ENCODE measurements at places on chromosomes 6 and 20.

DNA sequence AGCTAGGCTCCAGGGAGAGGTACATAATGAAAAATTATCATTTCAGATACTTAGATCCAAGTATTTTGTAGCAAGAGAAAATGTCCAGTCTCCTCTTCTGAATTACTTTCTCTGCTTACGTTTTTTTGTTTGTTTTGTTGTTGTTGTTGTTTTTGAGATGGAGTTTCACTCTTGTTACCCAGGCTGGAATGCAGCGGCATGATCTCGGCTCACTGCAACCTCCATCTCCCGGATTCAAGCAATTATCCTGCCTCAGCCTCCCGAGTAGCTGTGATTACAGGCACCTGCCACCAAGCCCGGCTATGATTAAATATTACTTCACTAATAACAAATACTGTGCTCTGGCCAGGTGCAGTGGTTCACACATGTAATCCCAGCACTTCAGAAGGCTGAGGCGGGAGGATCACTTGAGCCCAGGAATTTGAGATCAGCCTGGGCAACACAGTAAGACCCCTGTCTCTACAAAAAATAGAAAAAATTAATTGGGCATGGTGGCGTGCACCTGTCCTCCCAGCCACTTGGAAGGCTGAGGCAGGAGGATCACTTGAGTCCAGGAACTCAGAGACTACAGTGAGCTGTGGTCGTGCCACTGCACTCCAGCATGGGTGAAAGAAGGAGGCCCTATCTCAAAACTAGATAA is 155.0 kb upstream of the JARID2 start:
- no peak for DNase-seq

DNA sequence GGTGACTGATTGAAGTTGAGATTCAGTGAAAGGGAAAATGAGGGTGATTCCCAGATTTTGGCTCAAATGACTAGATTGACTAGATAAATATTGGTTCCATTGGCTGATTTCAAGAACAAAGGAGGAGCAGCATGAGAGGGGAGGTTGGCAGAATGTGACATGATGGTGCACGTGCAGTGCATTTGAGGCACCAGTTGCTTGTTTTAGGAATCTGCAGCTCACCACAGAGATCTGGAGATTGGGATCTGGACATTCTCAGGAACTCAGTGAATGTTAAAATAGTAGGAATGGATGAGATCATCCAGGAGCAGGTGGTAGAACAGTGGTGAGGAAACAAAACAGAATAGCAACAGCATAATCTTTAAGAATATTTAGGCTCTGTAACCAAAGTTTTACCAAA is 496.3 kb downstream of the DHX35 start:
- DNase-seq, result no peak

- DNase-seq, result no peak
Measured at GRCh38 chr20:23084845-23085365, 1.2 kb downstream of the CD93 start.

GRCh38 chr20:15889514-15890256 is 683.6 kb downstream of the KIF16B start:
- no peak for DNase-seq

GRCh38 chr6:3341467-3341866 is 82.7 kb downstream of the PSMG4 start:
- no peak for DNase-seq

DNA sequence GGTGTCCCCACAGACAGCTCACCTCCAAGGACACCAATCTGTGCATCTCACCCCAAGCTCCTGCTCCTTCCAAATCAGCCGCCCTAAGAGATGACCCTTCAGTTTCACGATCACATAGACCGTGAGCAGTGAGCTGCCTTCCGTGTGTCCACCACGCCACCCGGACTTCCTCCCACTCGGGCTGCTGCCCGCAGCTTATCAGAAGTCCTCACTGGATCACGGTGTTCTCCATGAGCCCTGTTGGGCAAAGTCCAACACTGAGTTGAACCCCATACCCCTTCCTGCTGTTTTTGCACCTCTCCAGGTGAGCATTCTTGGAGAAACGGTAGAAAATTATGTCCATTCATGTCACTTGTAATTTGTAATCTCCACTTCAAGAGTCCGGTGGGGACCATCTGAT is 234.4 kb downstream of the SMOC2 start:
- no peak for DNase-seq

- no peak for DNase-seq
Measured at GRCh38 chr6:6560909-6561308, 27.6 kb upstream of the LY86 start.

DNA sequence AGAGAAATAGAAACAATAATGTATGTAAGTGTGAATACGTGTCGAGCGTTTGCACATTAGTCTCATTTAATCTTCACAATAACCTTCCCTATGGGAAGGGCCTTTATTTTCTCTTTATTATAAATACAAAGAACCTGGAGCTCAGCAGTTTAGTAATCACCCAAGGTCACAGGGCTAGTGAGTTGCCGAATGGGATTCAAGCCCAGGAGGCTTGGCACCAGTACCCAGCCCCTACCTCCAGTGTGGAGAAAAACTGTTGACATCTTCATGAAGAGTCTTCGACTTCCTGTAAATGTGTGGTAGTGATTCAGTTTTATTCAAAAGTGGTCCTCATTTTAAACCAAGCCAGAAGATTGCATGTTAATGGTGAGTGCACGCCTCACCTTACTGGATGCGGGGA is 162.8 kb downstream of the SCML4 start:
- DNase-seq, result no peak

DNA sequence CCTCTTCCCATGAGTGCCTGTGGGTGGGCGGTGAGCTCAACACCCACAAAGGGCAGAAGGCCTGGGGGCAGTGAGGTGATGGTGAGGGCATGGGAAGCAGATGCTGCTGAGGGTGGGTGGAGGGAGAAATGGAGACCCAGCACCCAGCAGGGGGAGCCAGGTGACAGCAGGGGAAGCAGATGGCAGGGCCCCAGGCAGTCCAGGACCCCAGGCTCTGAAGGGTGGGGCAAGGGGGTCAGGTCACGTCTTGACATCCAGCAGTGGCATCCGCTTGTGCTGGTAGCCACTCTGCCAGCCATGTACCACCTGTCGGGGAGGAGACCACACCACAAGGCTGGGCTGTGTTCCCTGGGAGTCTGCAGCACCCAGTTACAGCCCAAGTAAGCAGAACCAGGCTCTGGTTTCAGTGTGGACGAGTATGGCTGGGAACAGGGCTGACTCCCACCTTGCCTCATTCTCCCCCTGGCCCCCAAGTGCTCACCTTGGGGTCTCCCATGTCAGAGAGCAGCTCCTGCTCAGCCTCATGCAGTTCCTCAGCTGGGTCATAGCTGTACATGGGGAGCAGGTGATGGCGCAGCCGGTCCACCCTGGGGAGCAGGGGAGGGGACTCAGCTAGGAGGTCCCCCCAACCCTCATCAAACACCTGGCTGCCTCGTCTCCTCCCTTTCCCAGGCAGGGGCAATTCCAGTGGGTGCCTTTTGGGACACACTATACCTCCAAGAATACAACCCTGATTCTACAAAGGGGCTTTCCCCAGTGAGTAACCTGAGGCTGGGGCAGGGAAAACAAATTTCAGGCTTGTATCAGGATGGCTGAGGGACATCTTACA is 2.0 kb downstream of the SMIM29 start:
- no peak for DNase-seq

- no peak for DNase-seq
Measured at GRCh38 chr6:4020822-4021132, 58.2 kb downstream of the FAM217A start.

DNA sequence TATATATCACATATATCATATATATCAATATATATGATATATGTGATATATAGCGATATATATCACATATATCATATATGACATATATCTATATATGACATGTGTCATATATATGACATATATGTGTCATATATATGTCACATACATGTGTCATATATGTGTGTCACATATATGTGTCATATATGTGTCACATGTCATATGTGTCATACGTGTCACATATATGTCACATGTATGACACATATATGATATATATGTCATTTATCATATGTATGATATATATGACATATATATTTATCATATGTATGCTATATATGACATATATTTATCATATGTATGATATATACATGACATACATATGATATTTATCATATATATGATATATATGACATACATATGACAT is 27.6 kb upstream of the ZNF292 start:
- no peak for DNase-seq

- DNase-seq, result no peak
Measured at GRCh38 chr20:36815454-36816091, 42.0 kb upstream of the DSN1 start.

DNA sequence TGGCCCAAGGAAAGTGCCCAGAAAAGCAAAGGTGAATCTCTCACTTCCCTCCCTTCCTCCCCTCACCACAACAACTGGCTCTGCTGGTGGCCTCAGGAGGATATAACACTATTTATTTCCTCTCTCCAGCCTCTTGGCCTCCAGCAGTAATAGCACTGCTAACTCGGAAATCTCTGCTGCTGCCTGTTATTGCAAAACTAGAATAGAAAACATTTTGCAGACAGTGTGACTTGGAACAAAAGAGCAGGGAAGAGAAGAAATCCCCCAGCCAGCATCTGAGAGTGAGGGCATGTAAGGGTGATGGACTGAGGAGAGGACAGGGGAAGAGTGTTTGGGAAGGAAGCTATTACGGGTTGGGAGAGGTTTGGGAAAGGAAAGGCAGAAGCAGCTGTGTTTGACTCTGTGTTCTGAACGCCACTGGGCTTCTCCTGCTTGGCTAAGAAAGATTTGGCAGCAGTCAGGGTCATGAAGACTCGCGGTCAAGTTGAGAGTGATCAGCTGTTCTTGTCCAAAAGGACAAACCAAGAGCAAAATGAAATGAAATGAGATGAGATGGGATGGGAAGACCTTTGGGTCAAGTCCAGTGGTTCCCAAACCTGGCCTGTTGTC is 81.0 kb upstream of the SNX9 start:
- no peak for DNase-seq

- DNase-seq, result no peak
Measured at GRCh38 chr20:24359321-24360027, 110.0 kb upstream of the SYNDIG1 start.

- no peak for DNase-seq
Measured at GRCh38 chr6:56499095-56499494, 143.6 kb downstream of the DST start.

DNA sequence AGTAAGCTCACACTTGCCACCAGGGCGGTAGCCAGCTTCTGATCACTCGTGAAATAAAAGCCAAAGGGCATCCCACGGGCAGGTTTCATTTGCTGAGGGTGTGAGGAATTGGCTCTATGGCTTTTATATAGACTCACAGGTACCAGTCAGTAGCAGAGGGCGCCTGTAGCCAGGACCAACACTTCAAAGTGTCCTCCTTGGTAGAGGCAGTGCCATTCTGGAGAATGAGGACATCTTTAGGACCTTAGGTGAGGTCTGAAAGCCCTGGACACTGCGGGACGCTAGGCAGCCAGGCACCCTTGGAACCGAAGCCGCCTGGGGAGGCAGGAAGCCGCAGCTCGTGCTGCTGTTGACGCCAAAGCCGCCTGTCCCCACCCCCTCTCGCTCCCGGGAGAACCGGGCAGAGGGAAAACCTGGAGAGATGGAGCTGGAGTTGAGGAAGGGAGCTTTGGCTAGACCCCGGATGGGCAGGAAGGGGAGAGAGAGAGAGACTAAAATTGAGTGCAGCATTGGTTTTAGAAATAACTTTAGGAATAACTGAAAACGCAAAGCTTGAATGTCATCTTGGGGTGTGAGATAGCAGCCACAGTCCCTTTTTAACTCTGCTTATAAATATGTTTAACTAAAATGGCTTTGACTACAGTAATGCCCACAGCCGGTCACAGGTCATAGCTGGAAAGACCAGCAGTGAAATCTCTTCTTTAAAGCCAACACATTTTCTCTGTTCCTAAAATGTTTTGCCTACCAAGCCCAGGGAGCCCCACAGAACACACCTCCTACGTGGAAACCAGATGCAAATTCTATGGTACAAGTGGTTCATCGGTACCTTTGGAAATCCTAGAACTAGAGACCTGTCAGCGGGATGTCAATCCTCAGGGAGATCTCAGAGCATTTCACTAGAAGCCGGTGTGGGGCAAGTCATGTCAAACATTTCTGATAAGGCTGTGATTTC is 128.5 kb upstream of the CDYL start:
- peak; percentile 53 for DNase-seq

DNA sequence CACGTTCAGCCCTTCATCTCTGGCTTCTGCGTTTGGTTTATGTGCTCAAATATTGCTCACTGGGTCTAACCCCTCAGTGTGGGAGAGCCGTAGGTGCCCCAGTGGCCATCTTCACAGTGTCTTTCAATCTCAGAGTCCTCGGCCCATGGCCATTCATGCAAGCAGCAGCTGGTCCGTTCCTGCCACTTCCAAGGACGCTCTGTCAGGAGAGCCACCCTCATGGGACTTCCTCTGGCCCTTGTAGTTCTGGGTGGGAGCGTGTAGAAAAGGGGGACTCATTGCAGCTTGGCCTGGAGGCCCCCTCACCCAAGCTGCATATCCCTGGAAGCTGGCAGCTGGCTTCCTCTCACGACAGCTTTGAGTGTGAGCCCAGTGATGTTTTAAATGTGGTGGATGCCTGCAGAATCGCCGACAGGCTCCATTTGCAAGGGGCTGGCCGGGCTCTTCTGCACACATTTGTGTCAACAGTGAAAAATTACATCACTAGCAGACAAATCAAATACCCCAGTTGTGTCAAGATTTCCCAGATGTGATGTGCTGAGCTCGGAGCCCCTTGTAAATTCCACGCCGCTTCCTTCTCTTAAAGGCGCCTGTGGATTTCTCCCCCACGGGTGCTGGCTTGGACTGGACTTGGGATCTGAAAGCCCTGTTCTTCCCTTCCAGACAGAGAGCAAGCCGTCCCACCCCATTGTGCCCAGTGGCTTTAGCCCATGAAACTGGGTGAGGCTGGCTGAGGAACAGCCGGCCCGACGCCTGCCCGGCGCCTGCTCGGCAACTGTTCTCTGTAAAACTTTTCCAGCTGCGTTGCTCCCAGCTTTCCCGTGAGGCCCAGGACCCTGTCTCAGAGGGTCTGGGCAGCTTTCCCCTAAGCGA is 360.1 kb downstream of the TAF4 start:
- no peak for DNase-seq

DNA sequence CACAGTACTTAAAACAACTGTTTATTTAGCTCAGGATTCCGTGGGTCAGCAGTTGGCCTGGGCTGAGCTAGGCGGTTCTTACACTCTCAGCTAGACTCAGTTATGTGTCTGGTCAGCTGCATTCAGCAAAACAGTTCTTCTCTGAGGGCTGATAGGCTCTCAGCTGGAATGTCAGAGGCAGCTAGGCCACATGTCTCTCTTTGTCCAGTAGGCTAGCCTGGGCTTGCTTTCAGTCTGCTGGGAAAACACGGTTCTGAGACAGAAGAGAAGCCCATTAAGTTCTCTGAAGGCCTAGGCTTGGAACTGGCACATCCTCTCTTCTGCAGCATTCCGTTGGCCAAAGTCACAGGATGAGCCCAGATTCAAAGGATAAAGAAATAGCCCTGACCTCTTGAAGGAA is 65.6 kb downstream of the TULP4 start:
- DNase-seq, result peak; percentile 50

GRCh38 chr6:140779341-140779740 is 1353.4 kb upstream of the GJE1 start:
- no peak for DNase-seq

DNA sequence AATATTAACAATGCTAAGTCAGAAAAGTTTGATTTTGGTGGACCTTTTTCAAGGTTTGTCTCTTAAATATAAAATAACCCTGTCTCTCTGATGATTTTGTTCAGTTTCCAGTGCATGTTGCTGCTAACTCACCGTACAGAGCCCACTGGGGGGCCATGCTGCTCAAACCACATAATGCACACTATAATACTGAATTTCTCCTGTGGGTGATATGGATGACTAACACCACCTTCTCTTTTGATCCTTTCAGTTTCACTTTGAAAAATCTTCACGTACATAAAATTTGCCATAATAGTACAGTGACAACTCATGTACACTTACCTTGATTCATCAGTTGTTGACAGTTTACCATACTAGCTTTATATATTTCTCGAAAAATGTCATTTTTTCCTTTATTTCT is 506.6 kb upstream of the MAN1A1 start:
- DNase-seq, result no peak
